ENCODE measurements at places on chromosomes 16 and 17.
A peak's percentile ranks its signal among the peaks of the same experiment; 100 is the strongest.

DNA sequence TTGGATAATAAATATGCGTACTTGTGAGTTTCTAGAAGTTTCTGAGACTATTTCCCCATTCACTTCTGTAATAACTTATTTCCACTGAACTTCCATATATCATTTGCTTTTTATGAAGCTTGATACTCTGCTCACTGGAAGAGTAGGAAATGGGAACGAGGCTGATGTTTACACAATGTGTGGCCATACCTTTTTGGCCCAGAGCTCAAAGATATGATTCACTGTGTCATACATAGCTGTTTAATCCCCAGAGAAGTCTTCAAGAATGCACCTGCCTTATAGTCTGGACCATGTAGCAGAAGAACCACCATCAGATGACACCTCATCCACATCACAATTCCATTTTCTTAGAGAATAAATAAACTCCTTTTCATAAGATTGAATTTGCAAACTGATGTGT, 40.3 kb upstream of the TEKT3 start:
- no peak for DNase-seq

GRCh38 chr17:13510062-13510461, 91.7 kb downstream of the HS3ST3A1 start:
- no peak for DNase-seq

DNA sequence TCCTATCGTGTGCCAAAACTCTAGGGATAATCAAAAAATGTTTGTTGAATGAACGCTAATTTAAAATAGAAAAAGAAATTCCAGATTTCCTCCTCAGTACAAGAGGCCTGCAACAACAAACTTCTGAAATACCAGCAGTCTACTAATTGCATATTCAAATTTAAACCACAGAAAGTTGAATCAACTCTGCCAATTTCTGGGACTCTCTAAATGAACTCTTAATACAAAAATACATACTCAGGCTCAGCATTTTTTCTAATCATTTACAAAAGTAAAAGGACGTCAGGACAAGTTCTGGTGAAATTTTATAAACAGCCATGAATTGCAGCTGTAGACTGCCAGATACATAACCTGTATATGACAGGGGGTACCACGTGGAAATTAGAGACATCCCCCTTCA, 49.0 kb downstream of the KANSL1 start:
- no peak for DNase-seq

GRCh38 chr17:43024407-43025289, at the start of gene RND2:
Gene RND2 (plus strand): TSS chr17:43025231. CDS start chr17:43025348, 117 bp downstream.
- peak; percentile 94 for DNase-seq

DNA sequence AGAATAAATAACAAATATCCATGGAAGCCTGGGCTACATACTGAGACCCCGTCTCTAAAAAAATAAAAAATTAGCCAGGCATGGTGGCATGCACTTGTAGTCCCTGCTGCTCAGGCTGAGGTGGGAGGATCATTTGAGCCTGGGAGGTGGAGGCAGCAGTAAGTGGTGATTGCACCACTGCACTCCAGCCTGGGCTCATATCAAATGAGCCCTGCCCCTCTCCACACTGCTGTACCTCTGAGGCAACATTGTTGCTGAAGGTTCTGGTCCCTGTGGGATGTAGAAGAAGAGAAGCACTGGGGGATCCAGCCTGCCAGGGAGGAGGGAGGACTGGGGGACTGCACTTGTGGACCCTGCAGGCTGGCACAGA, 11.4 kb upstream of the ARHGAP23 start:
- no peak for DNase-seq

DNA sequence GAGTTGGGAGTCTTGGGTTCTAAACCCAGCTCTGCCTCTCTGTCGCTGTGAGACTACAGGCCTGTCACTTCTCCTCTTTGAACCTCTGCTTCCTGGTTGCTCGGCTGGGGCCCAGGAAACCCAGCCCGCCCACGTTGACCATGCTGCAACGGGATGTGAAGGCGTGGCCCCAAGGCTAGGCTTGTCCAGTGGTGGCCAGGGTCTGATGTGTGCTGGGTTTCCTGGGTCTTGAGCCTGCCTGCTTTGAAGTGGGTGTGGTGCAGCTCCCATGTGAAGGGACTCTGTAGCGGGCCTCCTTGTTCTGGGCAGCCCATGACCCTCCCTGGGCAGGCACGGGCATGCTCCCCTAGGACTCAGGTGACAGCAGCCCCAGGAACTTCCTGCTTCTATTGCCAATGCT, 82.3 kb downstream of the SDR42E1 start:
- no peak for DNase-seq

Measured in WTC11 (cell line).